ENCODE measurements at places on chromosomes 2 and 18.

DNA sequence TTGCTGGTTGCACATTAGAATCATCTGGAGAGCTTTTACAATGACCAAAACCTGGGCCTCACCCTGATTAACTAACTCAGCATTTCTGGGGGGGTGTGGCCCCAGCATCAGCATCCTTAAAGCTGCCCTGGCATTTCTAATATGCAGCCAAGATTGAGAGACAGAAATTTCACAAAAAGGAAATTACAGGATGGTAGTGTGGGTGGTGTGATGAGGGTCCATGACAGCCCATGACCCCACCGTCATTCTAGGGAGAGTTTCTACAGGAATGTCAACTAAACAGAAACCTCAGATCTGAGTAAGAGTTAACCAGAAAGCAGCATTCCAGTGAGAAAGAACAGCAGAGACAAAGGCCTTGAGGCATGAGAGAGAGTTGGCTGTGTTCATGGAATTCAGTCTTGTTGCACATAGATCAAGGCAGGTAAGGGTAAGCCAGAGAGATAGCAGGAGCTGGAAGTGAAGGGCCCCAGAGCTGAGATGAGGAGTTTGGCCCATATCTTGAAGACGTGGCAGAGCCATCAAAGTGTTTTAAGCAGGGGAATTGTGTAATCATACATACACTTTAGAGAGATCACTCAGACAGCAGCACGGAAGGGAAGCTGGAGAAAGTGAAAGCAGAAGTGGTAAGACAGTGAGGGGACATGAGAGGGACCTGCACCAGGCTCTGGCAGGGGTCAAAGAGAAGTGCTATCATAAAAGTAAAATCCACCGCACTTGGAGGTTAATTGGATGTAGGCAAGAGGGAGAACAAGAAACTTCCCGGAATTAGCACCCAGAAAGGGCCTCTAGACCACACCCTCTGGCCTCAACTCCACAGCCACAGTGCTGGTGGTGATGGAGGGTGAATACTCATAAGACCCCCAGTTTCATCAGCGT lies 7.8 kb upstream of the TRABD2A start:
- DNase-seq: no peak

DNA sequence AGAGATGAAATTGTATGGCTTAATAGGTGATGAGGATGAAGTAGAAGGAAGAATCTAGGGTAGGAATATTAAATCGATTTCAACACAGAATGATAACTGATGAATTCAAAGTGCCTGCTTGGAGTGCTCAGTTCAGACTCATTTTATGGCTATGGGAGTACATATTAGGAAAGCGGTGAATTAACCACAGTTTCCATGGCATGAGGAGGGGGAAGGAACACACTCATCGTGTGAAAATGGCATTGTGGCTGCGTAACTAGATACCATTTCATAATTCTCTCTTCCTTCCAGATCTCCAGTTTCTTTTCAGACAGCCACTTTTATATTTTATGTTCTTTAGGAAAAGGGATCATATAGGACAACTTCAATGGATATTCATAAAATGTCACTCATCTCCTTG lies 232.3 kb upstream of the KCNJ3 start:
- no peak for DNase-seq

DNA sequence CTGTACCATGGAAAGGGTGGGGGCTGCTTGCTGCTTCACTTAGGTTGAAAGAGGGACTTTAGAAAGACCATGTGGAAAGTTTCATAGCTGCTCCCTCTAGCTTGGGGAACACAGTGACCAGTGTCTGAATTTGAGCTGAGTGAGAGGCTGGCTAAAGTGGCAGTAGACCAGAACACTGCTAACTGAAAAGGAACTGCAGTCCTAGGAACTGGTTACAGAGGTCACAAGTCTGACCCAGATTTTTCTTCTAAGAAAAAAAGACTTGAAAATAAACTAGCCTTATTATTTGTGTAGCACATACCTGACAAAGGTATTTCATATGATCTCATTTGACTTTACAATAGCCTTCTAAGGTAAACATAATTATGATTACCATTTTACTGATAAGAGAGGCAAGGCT lies 153.6 kb downstream of the FSHR start:
- DNase-seq: no peak

DNA sequence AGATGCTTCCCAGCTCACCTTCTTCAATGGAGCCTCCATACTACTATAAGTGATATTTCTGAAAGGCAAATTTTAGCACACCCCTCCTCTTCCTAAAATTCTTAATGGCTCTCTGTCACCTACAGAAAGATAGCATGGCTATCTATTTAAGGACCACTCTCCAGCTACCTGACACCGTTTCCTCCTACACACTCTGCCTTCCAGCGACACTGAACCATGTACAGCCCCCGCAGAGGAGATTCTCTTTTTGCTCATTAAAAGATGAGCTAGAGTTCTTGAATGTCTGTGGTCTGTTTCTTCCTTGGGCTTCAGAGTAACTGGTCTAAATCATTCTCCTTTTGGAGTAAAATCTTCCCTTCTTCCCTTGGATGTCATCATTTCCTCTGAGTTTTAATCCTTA lies 38.4 kb upstream of the GAREM1 start:
- DNase-seq: no peak

GRCh38 chr18:36771245-36771644 lies 57.6 kb downstream of the TPGS2 start:
- no peak for DNase-seq

- DNase-seq: no peak
Measured at GRCh38 chr2:157363612-157364101, 38.0 kb upstream of the ERMN start.

DNA sequence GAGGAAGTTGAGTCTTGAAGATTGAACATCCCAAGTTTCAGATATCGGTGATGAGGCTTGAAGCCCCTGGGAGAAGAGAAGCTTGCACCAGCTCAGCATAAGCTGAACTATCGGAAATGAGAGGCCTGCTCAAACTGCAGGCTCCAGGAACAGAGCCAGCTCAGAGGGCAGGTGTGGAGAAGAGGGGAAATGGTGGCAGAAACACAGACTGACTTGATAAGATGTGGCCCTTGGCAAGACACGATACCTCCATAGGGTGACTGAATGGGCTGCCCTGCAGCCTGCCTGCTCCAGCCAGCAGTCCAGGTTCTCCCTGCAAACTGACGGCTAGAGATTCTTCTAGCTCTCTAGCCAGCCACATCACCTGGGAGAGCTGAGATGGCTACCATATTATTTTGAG lies 86.6 kb downstream of the MYT1L start:
- no peak for DNase-seq

DNA sequence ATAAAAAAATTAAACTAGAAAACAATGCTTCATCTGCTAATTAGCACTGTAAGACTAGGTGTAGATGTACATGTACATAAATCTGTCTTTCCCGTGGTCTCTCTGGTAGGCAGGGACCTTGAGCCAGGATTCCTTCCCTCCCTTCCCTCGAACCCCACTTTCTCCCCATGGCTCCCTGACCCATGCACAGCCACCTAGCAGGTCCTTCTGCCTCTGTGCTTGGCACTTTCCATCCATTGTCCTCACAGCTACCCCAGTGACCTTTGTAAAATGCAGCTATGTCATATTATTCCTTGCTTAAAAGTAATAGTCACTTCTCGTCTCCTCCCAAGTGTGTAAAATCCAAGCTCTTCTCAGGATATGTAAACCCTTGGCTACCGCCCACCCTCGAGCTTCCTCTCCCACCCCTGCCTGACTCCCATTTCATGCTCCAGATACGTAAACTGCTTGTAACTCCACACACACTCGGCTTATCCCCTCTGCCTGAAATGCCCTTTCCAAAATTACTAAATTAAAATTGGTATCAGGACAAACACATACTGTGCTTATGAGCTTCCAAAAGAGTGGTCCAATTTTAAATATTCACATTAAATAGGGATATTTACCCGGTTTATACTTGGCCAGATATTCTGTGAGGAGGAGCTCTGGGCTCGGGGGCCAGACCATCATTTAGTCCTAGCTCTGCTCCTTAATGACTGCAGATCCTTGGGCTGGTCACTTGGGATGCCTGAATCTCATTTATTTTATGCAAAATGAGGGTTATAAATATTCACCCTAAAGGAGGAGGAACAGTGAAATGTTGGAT lies 54.0 kb upstream of the RALBP1 start:
- no peak for DNase-seq

DNA sequence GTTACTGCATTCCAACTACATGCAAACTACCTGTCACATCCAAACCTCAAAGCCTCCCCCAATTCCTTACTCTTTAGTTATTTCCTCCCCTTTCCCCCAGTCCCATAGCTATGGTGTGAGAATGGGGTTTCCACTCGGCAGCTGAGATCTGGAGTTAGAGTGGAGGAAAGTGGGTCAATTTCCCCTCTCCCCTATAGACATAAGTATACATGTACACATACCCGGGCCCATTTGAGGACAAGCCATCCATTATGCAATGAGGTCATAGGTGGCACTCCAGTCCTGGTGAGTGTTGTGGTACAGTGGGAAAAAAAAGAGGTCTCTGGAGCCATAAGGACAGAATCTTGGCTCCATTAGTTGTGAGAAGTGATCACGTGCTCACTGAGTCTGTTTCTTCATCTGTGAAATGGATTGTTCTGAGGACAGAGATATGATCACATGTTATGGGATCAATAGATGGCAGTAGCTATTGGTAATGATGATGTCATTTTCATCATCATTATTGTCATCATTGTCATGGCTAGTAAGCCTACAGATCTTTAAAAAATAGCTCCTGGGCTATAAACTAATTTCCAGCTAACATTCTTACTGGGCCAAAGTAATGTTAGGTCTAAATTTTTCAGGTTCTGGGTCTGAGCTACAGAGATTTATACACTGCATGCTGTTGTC lies 119.0 kb downstream of the BCL2L11 start:
- DNase-seq: no peak

DNA sequence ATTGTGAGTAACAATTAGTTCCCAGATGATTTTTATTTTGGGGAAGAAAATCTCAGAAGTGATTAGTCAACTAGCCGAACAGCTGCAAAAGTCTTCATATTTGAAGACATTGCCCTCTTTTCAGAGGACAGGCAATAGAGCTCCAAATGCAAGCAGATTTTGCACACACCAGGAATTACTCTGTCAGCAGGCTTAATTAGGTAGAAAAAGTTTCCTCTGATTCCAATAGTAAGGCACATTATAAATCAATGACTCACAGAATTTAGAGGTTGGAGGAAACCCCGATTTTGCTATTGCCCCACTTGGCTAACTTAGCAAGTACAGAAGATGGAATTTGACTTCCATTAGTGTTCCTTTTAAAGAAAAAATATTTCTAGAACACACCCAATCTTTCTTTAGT lies 30.7 kb upstream of the SCN1A start:
- DNase-seq: no peak

DNA sequence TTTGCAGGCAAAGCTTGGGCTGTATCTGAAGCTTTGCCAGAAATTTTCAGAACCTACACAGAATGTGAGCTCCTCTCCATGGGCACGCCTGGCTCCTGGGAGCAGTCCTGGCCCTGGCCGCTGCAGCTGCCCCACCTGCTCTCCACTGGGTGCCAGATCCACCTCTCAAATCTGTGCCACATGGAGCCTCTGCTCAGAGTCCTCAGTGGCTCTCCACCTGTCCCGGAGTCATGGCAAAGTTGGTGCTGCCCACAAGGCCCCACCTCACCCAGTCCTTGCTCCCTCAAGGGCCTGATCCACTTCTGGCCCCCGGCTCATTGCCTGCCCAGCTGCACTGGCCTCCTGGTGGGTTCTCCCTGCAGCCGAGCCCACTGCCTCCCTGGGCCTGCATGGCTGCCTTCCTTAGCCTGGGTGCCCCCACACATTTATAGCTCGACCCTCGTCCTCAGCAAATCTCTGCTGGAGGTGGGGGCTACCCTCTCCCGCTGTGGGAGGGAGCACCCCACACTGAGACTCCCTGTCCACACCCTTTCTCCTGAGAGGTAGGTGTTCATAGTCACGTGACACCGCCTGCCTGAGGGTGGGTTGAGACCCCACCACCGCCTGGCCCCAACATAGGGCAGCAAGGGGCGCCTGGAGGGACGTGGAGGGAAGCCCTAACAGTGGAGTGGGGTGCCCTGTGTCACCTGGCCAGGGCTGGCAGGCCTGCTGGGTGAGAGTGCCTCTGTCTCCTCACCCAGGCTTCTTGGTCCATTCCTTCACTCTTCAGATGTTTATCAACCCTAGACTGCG lies 224.1 kb downstream of the SH3RF3 start:
- DNase-seq: no peak

- DNase-seq: no peak
Measured at GRCh38 chr2:127637236-127637630, 8.7 kb upstream of the GPR17 start.

DNA sequence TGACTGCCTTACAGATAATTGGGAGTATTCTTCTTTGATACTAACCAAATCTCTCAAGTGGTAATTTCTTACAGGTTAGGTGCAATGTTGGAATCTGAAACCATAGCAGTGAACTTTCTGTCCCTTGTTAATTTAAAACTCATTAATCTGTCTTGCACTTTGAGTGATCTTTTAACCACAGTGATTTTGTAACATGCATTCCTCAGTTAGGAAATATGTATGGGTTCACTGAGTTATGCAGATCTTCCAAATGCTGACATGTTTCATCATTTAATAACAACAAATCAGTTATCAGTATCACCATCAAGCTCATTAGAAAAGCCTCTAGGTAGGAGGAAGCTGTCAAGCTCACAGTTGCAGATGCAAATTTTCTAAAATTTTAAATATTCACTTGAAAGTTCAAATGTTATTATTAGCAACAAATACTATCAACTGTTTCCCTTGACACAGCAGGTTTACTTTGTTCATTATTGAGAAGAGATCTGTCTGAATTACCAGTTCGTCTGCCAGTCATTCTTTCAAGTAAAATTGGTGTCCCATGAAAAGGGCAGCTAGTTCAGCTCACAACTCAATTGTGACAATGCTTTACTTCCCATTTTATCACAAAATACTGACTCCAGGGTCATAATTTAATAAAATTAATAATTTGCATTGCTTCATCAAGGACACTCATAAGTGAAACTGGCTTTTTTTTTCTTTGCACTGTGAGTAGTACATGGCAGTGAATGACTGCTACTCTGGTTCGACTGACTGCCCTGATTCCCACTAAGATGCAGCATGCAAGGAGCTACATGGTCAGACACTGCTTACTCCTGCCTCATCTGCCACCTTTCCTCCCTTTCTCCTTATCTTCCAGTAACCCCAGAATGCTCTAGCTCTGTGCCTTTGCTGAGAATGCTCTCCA lies 31.6 kb downstream of the SUCLG1 start:
- no peak for DNase-seq
